Upper lobe of right lung (tissue), 1 donor: ENCODE measurements at places on chromosomes 13 and 19. TPM values are rescaled to one million over a fixed set of nuclear protein-coding genes. Genes with fewer than 3 reads are reported as not detected.

The MRPL34 gene
- 84.9 TPM for total RNA-seq

The ATP8B3 gene
- total RNA-seq, result 0.64 TPM

GRCh38 chr13:36766295-36766694 is 52.7 kb upstream of the RFXAP start:
- H3K27me3 ChIP-seq, result no peaks in the 10 kb centered on the region
- DNase-seq, result no peak
- H3K36me3 ChIP-seq, result no peaks in the 10 kb centered on the region
- H3K4me1 ChIP-seq, result no peaks in the 10 kb centered on the region

GRCh38 chr13:98032168-98032567 is 78.7 kb downstream of the IPO5 start:
- no peak overlapping the region for H3K27ac ChIP-seq
- DNase-seq, result no peak
- no peaks in the 10 kb centered on the region for H3K27me3 ChIP-seq
- no peak overlapping the region for H3K4me3 ChIP-seq

- H3K36me3 ChIP-seq, result no peaks in the 10 kb centered on the region
- H3K4me1 ChIP-seq, result no peaks in the 10 kb centered on the region
- peaks cover 34% of the 10 kb centered on the region for H3K27me3 ChIP-seq
- H3K27ac ChIP-seq, result no peak overlapping the region
- H3K4me3 ChIP-seq, result no peak overlapping the region
Observed at GRCh38 chr19:39205449-39205764, 1.3 kb upstream of the SYCN start.
